ENCODE measurements at places on chromosomes 7 and 10.

DNA sequence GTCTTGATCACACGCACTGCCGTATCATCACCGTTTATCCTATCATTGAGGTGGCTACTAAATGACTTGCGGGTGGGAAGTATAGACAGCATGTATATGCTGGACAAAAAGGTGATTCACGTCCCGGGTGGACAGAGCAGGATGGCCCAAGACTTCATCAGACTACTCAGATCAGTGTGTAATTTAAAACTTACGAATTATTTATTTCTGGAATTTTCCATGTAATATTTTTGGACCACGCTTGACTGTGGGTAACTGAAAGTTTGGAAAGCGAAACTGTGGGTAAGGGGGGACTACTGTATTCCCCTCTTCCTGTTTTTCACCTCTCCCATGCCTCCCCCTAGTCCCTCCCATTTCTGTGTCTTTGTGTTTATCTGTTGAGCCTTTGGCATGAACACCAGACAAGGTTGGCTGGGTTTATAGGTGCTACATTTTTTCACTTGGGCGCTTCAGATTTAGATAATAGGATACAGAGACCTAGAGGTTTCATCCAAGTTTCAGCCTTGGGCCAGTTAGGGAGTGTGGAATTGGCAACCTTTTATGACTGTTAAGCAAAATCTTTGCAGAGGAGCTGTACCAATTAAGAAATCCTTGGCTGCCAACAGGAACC, 55.8 kb downstream of the RBM20 start:
- no peak for DNase-seq

- no peak for DNase-seq
These were observed 32.3 kb downstream of the CCNY start for GRCh38 chr10:35368485-35369048.

DNA sequence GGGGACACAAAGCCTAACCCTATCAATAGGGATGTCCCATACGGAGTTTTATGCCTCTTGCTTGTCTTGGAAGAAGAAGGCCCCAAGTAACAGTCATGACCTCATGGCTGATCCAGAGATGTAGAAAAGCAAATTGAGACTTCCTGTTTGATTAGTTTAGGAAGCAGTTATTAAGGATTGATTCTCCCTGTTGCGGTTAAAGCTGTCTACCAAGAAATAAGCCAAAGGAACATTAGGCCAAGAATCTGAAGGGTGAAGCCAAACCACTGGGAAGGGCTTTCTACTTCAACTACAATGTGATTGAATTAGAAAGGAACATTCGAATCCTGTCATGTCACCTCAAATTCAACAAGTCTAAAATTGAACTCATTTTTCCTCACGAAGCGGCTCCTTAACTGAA, 60.5 kb upstream of the AGBL3 start:
- no peak for DNase-seq

GRCh38 chr10:44619975-44620374, 235.1 kb upstream of the CXCL12 start:
- DNase-seq = no peak

DNA sequence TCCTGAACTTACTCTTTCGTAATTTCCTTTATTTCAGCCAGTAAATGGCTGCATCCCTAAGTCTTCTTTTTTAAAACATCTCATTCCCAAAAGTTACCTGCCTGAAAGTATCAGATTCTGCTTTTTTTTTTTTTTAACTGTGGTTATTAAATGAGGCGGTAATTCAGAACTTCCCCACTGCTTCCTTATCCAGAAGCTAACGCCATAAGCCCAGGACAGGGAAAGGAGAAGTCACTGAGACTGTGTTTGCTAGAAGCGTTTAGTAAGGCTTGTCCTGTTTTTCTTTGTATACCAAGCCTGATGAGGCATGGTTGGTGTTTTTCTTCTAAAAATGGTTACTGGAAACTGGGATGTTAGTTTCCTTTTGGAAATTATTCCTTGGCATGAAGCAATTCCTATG, 197.8 kb downstream of the CELF2 start:
- DNase-seq = no peak

GRCh38 chr10:95716466-95716865, 22.7 kb upstream of the TCTN3 start:
- DNase-seq = no peak

DNA sequence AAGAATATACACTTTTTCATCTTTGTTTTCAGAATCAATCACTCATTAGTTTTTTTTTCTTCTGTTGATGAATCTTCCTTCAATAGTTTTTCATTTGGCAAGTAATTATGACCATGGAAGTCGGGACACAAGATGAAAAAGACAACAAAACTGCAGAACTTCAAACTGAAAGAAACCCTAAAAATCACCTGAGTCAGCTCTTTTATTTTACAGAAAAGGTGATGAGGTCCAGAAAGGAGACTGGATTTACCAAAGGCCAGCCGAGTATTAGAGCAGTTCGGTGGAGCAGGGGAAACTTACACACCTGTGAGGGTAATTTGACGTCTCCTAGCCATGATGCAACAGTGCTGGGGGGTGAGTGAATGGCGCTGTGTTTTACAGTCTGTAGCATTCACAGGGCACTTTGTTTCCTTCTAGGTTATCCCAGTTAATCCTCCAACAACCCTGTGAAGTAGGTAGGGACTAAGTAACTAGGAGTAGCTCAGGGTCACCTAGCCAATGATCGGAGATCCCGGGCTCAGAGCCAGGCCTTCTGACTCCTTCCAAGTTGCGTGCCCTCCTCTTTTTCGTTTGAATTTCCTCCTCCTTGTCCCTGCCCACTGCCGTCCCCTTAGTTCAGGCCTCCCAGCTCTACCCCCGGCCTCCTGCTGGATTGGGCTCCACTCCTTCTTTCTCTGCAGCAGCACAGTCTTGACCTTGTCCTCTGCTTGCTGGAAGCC, 14.0 kb downstream of the RBM20 start:
- DNase-seq = no peak

- no peak for DNase-seq
These were observed 248.9 kb downstream of the EXOC4 start for GRCh38 chr7:133501771-133502170.

GRCh38 chr10:3281941-3282673, 109.5 kb upstream of the PITRM1 start:
- no peak for DNase-seq

DNA sequence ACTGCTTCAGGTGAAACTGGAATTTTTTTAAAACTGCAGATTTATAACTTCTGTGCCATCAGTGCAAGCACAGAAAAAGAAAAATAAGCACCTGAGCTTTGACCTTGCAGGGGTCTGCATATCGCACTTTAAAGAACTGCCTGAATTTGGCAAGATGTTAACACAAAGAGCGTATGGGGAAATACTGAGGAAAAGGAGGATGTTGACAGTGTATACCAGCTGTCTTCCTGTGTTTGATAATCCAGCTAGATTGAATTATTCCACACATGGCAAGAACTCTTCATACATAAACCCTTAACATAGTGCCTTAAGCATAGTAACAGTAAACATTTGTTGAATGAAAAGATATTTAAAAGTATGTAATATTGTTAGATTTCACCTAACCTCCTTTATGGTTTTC, 30.0 kb downstream of the SMC3 start:
- DNase-seq = no peak

DNA sequence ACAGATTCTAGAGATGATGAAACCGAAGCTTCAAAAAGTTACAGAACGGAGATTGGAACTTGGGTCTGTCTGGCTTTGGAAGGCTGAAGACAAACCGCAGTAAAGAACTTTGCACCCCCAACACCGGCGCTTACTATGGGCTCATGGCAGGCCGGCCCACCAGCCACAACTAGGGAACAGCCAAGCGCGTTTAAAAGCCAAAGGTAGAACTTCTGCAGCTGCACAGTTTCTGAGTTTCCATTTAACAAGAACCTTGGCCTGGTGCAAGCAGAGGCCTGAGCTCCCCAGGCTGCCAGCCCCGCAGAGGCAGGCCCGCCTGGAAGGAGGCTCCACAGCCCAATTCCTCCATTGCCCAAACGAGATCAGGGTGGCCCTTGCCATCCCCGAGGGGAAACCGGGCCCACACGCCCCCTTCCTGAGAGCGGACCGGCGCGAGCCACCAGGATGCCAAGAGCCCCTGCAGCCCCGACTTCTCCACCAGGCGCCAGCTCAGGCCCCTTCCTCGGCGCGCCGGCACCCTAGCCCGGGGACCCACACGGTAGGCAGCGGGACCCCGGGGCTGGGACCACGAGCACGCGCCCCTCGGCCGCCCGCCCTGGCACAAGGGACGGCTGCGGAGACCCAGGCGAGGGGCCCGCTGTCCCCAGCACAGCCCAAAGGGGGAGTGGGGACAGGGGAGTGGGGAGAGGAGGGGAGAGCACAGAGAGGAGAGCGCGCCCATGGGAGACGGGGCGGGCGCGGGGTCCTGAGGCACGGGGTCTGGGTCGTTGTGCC, 566 bp downstream of the MAD1L1 start:
- DNase-seq = no peak

DNA sequence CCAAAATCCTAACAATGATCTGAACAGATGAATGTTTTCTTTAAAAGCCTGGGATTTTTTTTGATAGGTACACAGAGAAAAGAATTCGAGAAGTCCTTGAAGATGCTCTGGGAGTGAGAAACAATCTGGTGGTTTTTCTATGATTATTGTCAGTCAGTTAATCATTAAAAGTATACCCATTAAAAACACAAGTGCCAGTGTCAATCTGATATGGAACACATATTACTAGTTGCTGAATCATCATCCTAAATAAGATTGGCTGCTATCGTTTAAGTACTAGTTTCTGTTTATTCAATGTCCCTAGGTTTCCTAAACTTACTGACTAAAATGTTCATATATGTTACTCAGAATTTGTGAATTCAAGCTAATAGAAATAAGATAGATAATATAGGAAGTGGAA, 16.1 kb downstream of the COL28A1 start:
- no peak for DNase-seq
